ENCODE measurements at places on chromosomes 11 and 22. TPM values are rescaled to one million over a fixed set of nuclear protein-coding genes. Genes with fewer than 3 reads are reported as not detected.
A peak's percentile ranks its signal among the peaks of the same experiment; 100 is the strongest.

- H3K36me3 ChIP-seq, result peaks cover 10% of the 10 kb centered on the region
- no peak overlapping the region for H3K4me3 ChIP-seq
- no peak overlapping the region for H3K27ac ChIP-seq
- no peak for DNase-seq
- H3K27me3 ChIP-seq, result no peaks in the 10 kb centered on the region
Measured at GRCh38 chr22:47672526-47672925, 910.1 kb downstream of the TBC1D22A start.

DNA sequence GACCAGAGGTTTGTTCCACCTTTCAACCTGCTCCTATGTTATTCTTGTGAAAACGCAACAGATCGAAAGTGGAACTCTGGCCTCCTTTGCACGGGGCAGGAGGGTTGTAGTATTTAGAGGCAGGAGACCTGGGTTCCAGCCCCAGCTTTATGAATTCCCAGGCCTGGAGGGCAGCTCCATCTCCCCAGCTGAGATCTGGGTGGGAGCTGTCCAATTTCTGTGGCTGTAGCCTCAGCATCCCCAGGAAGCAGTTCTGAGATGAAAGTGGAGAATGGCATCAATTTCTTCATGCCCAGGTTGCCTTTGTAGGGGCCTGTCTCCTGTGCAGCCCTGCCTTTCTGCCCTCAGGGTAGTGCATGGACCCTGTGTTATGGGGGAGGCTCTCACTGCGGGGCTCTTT lies 4.1 kb downstream of the FADS2 start:
- peaks cover 40% of the 10 kb centered on the region for H3K4me1 ChIP-seq
- no peak for DNase-seq
- peak overlapping the region; percentile 11 for H3K27ac ChIP-seq

GRCh38 chr11:47186700-47187695 lies 764 bp upstream of the PACSIN3 start:
- DNase-seq, result peak; percentile 41
- H3K4me1 ChIP-seq, result peaks cover 37% of the 10 kb centered on the region
- H3K36me3 ChIP-seq, result no peaks in the 10 kb centered on the region
- peaks cover 2% of the 10 kb centered on the region for H3K27me3 ChIP-seq
- no peak overlapping the region for H3K27ac ChIP-seq
- peak overlapping the region; percentile 61 for H3K4me3 ChIP-seq

DNA sequence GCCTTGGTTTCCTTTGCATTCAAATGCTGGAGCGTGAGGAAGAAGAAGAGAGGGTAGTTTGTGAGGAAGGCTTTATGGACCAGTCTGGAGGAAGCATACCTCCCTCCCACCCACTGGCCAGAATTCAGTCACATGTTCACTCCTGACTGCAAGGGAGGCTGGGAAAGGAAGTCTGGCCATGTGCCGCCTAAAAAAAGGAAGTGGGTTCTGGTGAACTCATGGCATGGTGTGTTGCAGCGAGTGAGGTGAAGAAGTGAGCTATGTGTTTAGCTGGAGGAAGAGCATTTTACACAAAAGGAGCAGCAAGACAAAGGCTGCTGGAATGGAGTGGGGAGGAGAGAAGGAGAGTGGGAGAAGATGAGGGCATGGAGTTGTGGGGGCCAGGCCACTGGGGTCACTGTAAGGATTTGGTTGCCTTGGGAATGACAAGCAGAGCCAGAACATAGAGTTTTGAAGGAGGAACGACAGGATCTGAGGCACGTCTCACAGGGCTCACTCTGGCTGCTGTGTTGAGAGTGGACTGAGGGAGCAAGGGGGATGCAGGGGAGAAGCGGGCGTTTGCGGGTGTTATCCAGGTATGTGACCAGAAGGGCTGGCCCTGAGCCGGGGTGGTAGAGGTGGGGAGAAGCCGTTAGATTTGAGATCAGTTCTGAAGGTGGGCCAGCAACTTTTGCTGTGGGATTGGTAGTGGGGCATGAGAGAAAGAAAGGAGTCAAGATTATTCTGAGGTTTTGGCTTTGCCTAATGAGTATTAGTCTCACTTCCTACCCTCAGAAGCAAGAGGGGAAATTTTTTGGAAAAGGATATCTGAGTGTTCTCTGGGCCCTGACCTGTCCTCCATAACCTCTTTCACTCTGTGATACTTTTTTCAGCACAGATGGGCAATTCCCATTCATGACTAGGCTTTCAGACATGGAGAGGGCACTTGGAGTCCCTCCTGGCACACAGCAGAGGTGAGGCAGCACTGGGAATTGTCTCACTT lies 26.4 kb downstream of the BMAL1 start:
- H3K27me3 ChIP-seq, result no peaks in the 10 kb centered on the region
- no peaks in the 10 kb centered on the region for H3K4me1 ChIP-seq
- no peaks in the 10 kb centered on the region for H3K36me3 ChIP-seq
- H3K27ac ChIP-seq, result no peak overlapping the region

GRCh38 chr22:17862646-17863181 lies 88.4 kb upstream of the BID start:
- DNase-seq, result no peak
- no peak overlapping the region for H3K4me3 ChIP-seq
- no peak overlapping the region for H3K27ac ChIP-seq
- H3K27me3 ChIP-seq, result no peaks in the 10 kb centered on the region
- H3K4me1 ChIP-seq, result peaks cover 5% of the 10 kb centered on the region

- H3K4me3 ChIP-seq, result no peak overlapping the region
- H3K36me3 ChIP-seq, result no peaks in the 10 kb centered on the region
- no peaks in the 10 kb centered on the region for H3K27me3 ChIP-seq
- peaks cover 5% of the 10 kb centered on the region for H3K4me1 ChIP-seq
Measured at GRCh38 chr11:95760941-95761340, 28.6 kb downstream of the FAM76B start.

Gene ACAT1
- total RNA-seq, result 65.1 TPM

Data from K562 (cell line).